Foreskin melanocyte (primary cell): ENCODE measurements at places on chromosomes 3 and 15.

GRCh38 chr3:58659051-58659675 lies 7.4 kb downstream of the FAM3D start:
- DNase-seq = no peak

DNA sequence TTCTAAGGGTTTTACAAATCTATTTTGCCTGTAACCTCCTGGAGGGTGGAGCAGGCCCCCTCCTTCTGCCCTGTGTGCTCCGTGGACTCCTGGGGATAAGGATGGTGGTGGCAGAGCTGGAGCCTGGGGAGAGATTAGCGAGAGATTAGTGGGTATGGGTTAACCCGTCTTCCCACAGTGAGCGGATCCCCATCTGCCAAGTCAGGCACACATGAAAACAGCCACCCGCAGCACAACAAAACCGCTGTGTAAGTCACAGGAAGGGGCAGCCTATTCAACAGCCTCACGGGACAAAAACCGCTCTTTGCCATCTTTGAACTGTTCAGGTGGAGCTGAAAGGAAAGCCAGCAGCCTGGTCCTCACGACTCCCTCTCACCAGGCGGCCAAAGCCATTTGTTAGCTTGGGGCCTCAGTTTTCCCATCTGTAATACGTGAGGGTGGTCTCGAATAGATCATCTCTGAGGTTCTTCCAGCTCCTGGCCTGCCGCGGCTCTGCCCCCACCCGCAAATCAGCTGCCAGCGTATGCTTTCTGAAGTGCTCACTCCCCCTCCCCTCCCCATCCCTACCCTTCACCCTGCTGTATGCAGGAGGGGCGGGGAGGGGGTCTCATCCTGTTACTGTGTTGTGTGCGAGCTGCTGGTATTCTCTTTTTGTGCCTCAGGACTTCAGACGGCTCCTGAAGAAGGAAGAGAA lies 43.6 kb downstream of the PDIA5 start:
- no peak for DNase-seq

DNA sequence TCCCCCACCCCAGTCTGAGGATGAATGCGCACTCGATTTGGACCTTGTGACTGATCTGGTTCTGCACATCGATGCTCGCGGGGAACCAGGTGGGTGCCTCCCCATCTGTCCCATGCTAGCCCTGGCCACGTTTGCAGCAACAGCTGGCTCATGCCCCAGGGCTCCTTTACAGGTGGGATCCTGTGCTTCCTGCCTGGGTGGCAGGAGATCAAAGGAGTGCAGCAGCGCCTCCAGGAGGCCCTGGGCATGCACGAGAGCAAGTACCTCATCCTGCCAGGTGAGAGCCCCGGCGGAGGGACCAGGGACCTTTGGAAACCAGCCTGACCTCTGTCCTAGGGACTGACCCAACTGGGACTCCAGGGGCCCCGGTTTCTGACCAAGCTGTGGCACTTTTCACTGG lies 44.3 kb downstream of the DHX30 start:
- DNase-seq = no peak

GRCh38 chr15:31383139-31383538 lies 56.5 kb downstream of the KLF13 start:
- DNase-seq = no peak

GRCh38 chr3:97228966-97229365 lies 414.6 kb downstream of the EPHA6 start:
- no peak for DNase-seq

DNA sequence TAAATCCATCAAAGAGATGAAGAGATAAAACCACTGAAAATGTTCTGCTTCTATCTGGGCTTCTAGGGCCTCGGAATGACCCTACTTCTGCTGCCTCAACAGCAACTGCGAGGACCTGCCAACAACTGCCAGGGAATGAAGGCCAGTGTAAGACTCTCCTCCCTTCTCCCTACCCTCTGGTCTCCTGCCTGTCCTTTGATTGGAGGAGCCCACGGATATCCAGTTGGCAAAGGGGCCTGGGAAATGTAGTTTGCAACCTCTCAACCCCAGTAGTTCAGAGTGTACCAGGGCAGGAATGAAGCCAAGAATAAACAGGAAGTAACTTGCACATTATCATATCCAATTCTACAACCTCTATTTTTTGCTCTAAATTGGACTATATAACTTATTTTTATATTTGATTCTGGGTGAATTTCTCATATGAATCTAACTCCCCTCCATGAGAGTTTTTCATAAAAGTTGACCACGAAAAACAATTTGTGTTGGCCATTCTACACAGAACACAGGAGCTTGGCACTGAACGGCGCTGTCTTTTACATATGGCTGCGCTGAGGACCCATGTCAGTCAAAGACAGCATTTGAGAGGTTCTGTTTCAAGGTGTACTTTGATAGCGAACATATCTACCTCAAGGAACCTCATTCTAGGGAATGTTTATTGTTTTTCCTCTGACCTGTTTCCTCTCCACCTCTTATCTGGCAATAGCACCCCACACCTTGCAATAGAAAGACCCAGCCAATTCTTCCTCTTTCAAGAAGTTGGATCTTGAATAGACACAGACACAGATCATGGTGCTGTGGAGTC lies 91.1 kb upstream of the RNF7 start:
- DNase-seq = peak; percentile 73

DNA sequence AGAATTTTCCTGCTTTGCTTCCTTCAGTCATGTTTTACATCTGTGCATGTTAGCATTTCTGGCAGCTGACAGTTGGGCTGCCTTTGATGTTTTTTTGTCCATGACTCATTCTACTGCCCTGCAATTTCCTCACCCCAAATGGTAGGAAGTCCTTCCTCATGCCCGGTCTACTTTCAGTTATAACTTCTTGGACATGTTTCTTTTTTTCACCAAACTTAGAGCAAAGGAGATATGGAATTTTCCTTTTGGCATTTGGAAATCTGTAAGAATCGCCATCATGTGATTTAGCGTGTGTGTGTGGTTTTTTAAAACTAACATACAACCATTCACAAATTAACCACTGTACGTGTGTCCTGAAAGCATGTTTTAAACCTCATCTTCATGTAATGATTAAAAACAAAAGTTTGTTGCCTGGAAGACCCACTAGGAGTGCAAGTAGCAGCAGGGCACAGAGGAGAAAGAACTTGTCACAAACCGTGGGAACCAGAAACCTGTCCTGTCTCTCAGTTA lies 430.7 kb upstream of the CFAP20DC start:
- peak; percentile 38 for DNase-seq

- no peak for DNase-seq
These were observed at the start of gene CCR9 for GRCh38 chr3:45885979-45886705. TSS of gene CCR9 (plus strand) at chr3:45886543. CDS start at chr3:45894934, 8,391 bp downstream.

GRCh38 chr3:66497288-66497984 lies 3.4 kb downstream of the LRIG1 start:
- DNase-seq = no peak

DNA sequence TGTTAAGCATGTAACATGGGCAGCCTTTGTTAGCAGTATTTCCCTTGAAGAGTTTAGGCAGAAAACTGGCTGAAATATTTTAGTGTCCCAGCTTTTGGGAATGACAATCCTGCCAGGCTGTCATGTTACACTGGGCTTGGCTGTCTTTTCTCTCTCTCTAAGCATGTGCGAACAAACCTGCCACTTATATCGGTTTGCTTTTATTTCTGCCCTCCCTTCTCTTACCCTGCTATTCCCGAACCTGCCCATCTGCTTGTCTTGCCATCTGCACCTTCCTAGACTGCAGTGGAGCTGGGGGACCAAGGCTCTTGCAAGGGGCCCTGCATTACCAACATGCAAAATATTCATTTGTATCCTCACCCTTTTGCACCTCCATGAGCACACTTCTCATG lies 339.6 kb downstream of the EPHB1 start:
- no peak for DNase-seq

DNA sequence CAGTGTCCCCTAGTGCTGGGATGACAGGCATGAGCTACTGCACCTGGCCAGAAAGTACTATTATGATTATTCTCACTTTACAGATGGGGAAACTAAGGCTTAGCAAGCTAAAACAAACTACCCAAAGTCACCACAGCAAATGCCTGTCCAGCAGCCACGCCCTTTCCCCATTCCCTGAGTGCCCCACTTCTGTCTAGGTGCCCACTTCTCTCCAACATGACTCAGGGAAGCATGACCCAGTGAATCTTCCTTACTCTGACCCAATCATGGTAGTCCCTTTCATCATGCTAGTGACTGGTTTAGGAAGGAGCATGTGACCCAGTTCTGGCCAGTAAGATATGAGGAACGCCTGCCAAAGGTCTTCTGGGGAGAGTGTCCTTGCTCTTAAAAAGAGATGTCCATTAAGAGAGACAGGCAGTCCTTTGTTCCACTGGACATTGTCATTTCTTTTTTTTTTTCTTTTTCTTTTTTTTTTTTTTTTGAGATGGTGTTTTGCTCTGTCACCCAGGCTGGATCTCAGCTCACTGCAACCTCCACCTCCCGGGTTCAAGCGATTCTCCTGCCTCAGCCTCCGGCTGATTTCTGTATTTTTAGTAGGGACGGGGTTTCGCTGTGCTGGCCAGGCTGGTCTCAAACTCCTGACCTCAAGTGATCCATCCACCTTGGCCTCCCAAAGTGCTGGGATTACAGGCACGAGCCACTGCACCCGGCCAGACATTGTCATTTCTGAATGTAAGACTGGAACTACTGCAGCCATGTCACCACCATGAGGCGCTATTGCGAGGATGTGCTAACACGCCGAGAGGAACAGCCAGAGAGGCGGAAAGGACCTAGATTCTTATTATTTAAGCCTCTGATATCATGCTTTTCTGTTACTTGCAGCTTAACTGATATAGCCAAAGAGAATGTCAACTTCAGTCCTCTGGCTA lies 19.8 kb downstream of the MEGF11 start:
- peak; percentile 51 for DNase-seq

GRCh38 chr3:194035406-194036138 lies 100.4 kb upstream of the HES1 start:
- no peak for DNase-seq

DNA sequence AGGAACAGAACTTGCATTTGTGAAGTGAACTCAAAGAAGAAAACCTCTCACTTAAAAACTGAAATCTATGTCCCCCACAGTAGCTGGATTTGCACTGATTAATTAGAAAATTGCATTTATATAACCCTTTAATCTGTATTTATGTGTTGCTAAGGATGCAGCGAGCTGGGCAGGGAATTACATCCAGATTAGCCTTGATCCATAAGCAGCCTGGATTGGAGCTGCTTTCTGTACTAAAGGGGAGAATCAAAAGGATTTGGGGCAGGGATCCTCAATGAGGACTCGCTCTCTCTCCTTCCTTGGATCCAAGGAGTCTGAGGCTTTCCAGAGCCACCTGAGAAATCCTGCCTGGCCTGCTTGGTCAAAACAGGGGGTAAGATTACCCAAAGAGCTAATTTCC lies 125.9 kb downstream of the TLE3 start:
- no peak for DNase-seq

GRCh38 chr15:80736560-80736959 lies 41.5 kb downstream of the ABHD17C start:
- peak; percentile 58 for DNase-seq

DNA sequence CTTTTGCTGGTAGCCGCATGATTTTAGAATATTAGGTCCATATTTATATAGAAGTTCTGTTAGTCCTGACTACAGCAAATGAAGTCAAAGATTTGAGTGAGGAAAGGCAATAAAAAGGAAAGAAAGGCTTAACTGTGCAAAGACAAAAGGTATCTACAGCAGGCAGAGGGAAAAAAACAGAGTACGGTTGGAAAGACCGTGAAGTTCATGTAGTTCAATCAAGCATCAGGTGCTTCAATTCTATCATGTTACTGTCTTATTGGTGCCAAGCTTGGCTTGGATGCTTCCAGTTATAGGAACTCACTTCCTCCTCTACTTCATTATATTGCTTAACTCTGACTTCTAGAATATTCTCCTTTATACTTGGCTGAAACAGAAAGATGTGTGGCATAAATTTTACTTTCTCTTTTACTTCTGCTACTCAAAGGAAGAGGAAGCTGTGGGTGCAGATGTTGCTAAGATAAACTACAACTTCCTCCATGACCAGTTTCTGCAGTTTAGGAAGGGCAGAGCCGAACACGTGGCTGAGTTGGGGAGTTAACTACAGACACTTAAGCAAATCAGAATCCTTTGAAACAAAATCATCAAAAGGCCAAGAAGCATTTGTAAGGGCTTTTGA lies 72.6 kb upstream of the ZBED2 start:
- DNase-seq = no peak

DNA sequence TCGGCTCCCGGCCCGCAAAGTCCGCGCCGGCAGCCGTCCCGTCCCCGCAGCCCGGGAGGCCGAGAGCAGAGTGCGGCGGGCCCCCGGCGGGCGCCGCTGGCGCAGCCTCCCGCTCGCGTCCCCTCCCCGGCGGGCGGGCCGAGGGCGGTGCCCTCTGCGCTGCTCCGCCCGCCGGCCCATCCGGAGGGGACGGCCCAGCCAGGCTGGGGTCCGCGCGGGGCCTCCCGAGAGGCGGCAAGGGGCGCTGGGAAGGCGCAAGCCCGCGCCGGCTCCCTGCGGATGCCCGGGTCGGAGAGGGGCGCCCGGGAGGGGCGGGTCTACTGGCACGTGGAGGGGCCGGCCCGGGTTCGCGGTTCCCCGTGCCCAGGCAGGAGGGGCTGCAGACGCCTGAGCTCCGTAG lies at the start of the genes CLCN2 and POLR2H:
Gene CLCN2 (minus strand): TSS at position 74 of the 400 bp plus-strand sequence. CDS start 126 bp downstream, outside the sequence.
Gene POLR2H (plus strand): TSS at position 179 of the 400 bp plus-strand sequence. CDS start 1,783 bp downstream, outside the sequence.
- peak; percentile 36 for DNase-seq

GRCh38 chr3:141391298-141391990 lies 23.1 kb downstream of the ZBTB38 start:
- DNase-seq = no peak

GRCh38 chr15:80199869-80200268 lies 47.1 kb downstream of the FAH start:
- no peak for DNase-seq

DNA sequence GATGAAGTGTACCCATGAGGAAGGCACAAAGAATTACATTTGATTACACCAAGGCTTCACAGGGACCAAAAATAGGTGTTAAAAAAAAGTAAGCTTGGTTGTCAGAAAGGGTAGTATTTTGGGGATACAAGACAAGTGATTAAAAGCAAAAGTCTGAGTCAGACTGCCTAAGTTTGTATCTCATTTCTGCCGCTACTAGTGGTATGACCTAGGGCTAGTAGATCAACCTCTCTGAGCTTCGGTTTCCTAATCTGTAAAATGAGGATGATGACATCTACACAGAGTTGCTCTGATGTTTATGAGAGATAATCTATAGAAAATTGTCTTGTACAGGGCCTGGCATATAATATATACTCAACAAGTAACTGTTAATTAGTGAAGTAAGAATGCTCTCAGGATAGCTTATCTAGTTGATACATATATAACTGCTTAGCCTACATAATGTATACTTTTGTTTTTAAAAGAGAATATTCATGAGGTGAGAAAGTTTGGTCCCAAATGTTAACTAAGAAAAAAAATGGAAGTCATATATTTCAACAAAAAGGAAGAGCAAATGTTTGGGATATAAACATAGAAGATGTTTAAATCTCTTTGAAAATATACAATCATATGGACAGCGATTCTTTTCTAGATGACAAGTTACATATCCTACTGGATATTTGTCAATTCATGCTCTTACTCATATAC lies 163.0 kb upstream of the SLC2A2 start:
- DNase-seq = no peak

- no peak for DNase-seq
These were observed 13.7 kb downstream of the CLPX start for GRCh38 chr15:65171428-65171827.
